Nucleus accumbens (tissue), 56 donors: ENCODE measurements at places on chromosomes 5 and 9.

- DNase-seq = no peak
These were observed 8.9 kb downstream of the AKNA start for GRCh38 chr9:114378883-114379282.

DNA sequence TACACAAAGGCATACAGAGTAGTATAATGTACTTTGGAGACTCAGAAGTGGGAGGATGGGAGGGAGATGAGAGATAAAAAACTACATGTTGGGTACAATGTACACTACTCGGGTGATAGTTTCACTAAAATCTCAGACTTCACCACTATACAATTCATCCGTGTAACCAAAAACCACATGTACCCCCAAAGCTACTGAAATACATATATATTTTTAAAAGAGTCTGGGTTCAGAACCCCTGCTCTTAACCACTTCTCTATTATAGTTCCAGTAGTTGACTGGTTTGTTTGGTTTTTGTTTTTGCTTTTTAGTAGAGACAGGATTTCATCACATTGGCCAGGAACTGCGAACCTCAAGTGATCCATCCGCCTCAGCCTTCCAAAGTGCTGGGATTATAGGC is 22.6 kb downstream of the SGTB start:
- DNase-seq = no peak

- DNase-seq = no peak
These were observed 251.7 kb downstream of the DENND1A start for GRCh38 chr9:123678038-123678877.

DNA sequence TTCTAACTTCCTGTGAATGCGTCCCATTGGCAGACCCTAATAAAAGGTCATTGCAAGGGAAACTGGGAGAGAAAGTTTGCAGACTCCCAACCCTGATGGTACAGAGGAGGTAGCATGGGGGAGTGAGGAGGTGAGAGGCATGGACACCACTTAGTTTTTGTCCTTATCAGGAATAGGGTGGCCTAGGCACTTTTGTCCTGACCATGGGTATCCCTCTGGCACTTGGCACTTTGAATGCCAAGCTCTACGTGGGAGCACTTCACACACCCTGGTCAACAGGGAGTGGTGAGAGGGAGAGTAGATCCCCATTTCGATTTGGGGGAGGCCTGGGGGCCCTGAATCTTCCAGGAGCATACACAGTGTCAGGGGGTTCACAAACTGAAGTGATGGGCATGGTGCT is 75.6 kb upstream of the SH3PXD2B start:
- no peak for DNase-seq

DNA sequence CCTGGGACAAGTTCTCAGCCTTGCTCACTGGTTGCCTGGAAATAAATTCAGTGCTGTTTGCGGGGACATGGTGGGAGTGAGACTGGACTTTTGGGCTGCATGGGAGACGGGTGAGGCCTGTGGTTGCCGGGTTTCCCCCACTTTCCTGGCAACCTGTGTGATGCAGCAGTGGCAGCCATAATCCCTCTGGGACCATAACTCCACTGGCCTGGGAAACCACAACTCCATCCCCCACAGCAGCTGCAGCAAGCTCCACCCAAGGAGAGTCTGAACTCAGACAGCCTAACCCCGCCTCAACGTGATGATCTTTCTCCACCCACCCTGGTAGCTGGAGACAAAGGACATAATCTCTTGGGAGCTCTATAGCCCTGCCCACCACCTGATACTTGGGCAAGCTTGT is 349.9 kb downstream of the PIK3R1 start:
- no peak for DNase-seq

- DNase-seq = no peak
These were observed 99.1 kb downstream of the PLK2 start for GRCh38 chr5:58360794-58361193.
